Stimulated activated CD8-positive, alpha-beta memory T cell treated with anti-CD3 and anti-CD28 coated beads, Interleukin-2, amount 100 ng/mL, for 1 hour (primary cell): ENCODE measurements at places on chromosomes 2 and 18.

DNA sequence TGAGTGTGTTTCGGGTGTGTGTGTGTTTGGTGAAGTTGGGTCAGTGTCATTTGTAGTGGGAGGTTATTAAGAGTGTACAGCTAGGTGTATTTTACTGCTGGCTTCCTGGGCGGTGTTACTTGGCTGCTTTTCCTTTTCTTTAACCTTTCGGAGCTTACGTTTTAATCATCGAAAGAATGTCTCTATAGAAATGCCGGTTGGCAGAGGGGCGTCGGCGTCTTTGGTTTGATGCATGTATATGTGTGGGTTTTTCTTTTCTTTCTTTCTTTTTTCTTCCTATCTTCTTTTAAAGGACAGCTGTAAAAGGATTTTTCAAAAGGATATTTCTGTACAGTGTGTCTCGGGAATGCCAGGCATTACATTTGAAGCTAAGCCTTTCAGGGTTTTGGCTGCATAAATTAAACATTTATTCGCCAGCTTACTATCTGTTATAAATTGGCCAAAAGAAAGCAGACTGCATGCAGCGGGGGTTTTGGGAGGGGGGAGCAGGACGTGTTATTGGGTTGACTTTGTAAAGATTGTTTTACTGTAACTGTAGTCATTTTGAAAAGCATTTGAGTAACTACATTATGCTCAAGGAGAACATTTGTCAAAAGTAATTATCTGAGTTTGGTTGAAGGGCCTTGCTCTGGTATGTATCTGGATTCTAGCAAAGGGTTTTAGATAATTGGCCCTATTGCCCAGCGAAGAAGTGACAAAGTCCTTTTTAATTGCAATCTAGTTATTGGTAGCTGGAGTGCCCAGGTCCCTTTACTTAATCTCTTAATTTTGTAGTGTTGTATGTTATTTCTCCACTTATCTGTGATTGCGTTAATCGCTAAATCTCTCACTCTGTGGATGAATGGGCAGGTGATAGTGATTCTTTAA is 1.6 kb downstream of the ASXL3 start:
- no peak for DNase-seq

GRCh38 chr2:220966636-220967035 is 605.5 kb downstream of the EPHA4 start:
- DNase-seq, result no peak

DNA sequence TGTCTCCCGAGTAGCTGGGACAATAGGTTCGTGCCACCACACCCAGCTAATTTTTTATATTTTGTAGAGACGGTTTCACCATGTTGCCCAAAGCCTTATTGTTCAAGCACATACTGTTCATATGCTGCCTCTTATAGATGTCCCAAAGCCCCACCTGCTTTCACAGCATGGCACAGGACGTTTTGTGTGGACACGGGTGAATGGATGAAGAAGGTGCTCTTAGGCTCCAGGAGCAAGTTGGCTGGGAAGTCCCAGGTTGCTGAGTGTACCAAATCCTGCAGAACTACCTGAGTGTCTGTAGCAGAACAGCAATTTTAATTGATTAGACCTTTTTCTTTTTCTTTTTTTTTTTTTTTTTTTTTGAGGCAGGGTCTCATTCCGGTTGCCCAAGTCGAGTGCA is 10.5 kb upstream of the SAG start:
- no peak for DNase-seq

DNA sequence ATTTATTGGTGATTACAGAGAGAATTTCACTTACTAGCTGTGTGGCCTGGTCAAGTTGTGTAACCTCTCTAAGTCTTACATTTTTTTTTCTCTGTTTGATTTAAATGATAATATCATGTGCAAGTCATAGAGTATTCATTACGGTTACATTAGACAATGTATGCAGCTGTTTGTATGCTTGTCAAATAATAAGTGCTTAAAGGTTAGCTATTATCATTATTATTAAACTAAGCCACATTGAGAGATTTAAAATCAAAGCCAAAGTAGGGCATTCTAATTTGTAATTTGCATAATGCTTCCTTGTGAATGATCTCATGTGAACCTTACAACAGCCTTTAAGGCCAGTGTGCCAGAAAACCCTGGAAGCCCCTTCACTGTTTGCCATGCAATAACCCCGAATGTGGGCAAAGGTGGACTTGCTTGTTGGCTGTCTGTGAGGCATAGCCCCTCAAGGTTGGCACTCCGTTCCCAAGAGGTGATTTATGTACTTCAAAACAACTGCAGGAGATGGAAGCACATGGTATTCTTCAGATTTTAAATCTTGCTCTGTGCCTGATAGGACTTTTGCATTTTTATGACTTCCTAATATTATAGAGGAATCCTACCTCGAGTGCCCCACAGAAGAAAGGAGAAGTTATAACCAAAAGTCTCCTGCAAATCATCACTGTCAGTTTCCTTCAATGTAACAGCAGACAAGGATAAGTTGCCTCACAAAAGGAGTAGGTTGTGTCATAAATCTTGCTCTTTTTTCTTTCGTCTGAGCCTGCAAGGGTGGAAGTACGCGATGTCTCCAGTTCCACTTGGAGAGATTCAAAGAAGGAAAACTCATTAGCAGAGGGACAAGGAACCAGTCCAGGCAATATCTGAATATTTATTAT is 272.0 kb downstream of the TGIF1 start:
- no peak for DNase-seq

DNA sequence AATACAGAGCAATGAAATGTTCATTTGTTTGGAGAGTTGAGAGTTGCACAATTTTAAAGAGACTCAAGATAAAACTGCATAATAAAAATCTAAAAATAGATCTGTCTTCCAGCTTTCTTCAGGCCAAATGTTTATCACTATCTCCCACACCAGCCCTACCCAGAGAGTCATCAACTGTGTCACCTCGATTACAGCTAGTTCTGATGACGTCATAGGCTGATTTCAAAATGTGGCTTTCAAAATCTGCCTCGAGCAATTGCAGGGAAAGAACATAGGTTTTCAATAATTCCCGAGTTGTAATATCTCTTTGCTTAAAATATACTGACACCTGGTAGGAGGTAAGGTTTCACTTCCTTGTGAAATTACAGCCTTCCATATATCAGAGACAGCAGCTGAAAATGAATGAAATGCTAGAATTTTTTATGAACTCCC is 677.6 kb upstream of the ID2 start:
- no peak for DNase-seq

DNA sequence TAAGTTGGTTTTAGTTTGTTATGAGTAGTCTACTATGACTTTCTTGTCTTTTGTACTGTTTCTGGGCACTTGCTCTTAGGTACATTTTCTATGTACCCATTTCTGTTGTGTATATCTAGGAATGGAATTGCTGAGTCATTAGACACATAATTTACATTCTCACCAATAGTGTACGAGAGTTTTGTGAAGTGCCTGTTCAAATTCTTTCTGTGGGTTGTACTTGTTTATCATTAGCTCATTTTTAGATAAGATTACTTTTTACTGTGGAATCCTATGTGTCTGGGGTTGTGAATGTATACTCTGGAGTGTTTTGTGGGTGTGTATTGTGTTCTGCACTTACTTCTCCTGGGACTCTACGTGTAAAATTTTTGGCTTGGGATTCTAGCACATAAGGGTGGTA is 36.6 kb upstream of the CD28 start:
- no peak for DNase-seq

GRCh38 chr2:111072220-111072871 is 48.4 kb upstream of the BCL2L11 start:
- DNase-seq, result no peak

DNA sequence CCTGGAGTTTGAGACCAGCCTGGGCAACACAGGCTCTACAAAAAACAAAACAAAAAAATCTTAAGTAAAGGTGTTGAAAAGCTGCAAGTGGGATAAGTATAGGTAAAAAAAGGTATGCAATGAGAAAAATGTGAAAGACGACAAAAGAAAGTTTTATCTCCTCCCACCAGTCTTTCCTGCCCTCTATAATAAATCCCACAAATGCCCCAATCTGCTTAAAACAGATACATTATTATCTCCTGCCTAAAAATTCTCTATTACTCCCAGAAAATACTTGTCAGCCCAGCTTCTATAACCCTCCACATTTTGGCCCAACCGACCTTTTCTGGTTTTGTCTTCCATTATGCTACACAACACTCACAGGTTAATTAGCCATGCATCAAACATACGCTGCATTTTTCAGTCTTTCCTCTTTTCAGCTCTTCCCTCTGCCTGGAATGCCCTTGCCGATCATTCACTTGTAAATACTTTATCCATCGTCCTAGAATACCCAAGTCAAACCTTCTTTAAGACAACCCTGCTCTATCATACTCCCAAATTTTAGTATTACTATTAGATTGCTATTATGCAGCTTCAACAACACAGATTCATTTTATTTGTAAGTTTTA is 10.8 kb downstream of the ASXL2 start:
- DNase-seq, result no peak

DNA sequence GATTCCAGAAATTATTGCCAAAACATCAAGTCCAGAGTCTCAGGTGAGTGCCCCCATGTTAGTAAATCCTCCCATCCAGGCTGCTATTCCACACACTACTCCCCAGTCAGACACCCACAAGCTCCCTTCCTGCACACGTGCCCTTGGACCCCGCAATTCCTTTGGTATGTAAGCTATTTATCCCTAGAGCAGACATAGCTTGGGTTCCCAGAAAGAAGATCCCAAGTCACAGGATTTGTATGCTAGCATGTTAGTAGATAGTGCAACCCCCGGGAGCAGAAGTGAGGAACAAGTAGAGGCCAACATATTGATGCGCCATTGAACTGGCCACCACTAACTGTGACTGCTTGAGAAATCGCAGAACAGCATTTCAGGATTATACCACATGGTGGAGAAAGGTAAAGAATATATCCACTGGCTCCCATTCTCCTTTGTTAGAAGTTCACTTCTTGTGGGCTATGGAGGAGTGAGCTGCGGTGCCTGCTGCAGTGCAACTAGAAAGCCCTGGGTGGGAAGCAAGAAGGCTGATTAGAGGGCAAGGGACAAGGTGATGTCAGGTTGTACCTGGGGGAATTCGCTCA is 137.5 kb upstream of the CHAC2 start:
- DNase-seq, result no peak
